ENCODE measurements at places on chromosomes 1 and 21.

- DNase-seq, result no peak
Measured at GRCh38 chr1:208985231-208985630, 598.3 kb upstream of the CAMK1G start.

GRCh38 chr1:150085406-150085805, 17.8 kb downstream of the VPS45 start:
- DNase-seq, result no peak

DNA sequence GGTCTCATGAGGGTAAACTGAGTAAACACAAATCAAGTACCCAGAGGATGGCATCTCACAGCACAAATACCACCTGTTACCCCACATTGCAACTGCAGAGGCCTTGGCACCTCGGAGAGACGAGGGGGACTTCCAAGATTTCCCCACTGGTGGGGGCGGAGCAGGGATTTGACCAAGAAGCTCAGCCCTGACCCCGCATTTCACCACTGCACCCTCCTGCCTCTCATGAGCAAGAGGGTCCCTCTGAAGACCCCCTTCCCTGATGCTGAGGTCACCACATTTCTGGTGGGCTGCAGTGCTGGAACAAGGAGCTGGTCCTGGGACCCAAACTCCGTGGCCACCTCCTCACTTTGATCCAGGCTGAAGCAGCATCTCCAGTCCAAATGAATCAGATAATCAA, 342.4 kb downstream of the NPHP4 start:
- DNase-seq, result no peak

- DNase-seq, result no peak
Measured at GRCh38 chr1:153546371-153546770, 765 bp upstream of the S100A4 start.

- no peak for DNase-seq
Measured at GRCh38 chr1:234628089-234628488, 18.1 kb upstream of the IRF2BP2 start.

GRCh38 chr1:205523261-205523890, 18.9 kb downstream of the CDK18 start:
- no peak for DNase-seq
